ENCODE measurements at places on chromosomes 7 and 10. TPM values are rescaled to one million over a fixed set of nuclear protein-coding genes. Genes with fewer than 3 reads are reported as not detected.

- no peak overlapping the region for H3K4me3 ChIP-seq
- no peaks in the 10 kb centered on the region for H3K27me3 ChIP-seq
- H3K4me1 ChIP-seq: no peaks in the 10 kb centered on the region
- no peaks in the 10 kb centered on the region for H3K36me3 ChIP-seq
Observed at GRCh38 chr10:110192552-110192951, 14.9 kb upstream of the MXI1 start.

- no peak overlapping the region for H3K4me3 ChIP-seq
- no peak for DNase-seq
- H3K27ac ChIP-seq: no peak overlapping the region
Observed at GRCh38 chr7:107405559-107405958, 64.3 kb upstream of the GPR22 start.

DNA sequence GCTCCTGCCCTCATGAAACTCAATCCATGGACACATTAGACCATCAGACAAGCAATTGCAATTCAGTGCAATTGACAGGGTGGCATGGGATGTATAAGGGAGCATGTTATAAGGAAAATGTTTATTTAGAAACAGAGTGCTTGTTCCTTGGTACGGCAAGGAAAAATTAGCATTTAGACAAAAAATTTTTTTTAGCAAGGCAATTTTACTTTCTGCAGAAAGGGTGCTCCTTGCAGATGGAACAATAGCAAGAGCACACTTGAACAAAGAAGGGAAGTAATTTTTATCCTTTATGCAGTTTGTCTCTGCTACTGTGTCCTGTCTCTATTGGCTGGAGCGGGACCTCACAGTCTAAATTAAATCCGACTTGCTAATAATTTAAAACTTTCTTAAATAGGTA, 6.2 kb upstream of the BAG3 start:
- H3K4me3 ChIP-seq: no peak overlapping the region
- peaks cover 7% of the 10 kb centered on the region for H3K4me1 ChIP-seq
- H3K27ac ChIP-seq: no peak overlapping the region
- H3K36me3 ChIP-seq: no peaks in the 10 kb centered on the region

GRCh38 chr10:61064356-61064755, 120.4 kb upstream of the RHOBTB1 start:
- no peak overlapping the region for H3K27ac ChIP-seq
- no peak overlapping the region for H3K4me3 ChIP-seq
- no peaks in the 10 kb centered on the region for H3K36me3 ChIP-seq
- H3K4me1 ChIP-seq: peaks cover 29% of the 10 kb centered on the region

The PALD1 gene
- total RNA-seq: 6.9 TPM

DNA sequence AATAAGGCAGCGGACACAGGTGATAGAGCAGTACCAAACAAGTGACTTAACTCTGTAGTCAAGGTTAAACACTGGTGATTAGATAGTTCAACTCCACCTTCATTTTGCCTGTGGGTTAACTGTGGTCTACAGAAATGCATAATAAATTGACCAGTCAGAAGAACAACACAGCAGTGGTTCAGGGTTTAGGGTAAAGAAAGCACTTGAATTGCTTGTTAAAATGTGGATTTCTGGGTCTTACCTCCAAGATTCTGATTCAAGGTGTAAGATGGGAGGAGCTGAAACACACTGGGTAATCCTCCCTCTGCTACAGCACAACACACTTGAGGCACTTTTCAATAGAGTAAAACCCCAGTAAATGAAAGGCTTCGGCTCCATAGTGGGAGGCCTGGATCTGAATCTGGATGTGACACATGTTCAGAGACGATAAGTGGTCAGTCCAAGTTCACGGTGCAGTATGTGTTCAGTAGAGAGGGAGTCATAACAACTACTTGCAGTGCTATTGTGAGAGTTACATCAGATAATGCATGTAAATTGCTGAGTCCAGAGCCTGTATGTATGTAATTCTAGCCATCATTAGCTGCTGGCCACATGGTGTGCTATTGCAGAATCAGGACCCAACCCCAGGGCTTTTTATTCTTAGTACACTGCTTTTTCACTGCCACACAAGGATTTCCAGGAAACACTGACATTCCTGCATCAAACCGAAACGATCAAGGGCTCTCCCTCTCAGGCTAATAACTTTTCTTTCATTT, 141.7 kb downstream of the SORCS1 start:
- no peak for DNase-seq
- no peak overlapping the region for H3K4me3 ChIP-seq
- H3K36me3 ChIP-seq: no peaks in the 10 kb centered on the region
- no peak overlapping the region for H3K27ac ChIP-seq
- H3K4me1 ChIP-seq: no peaks in the 10 kb centered on the region
- H3K27me3 ChIP-seq: no peaks in the 10 kb centered on the region

DNA sequence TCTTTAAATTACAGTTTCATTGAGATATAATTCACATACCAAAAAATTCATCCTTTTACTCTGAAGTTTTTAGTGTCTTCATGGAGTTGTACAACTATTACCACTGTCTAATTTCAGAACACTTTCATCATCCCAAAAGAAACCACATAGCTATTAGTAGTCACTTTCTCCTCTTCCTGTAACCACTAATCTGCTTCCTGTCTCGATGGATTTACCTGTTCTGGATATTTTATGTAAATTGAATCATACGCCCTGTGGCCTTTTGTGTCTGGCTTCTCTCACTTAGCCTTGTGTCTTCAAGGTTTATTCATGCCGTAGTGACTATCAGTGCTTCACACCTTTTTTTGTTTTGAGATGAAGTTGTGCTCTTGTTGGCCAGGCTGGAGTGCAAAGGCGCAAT, 135.5 kb downstream of the DOCK1 start:
- H3K4me3 ChIP-seq: no peak overlapping the region
- no peaks in the 10 kb centered on the region for H3K27me3 ChIP-seq
- no peaks in the 10 kb centered on the region for H3K36me3 ChIP-seq
- H3K4me1 ChIP-seq: no peaks in the 10 kb centered on the region
- H3K27ac ChIP-seq: no peak overlapping the region

GRCh38 chr7:140310337-140311002, 87.9 kb downstream of the SLC37A3 start:
- no peaks in the 10 kb centered on the region for H3K27me3 ChIP-seq
- no peak for DNase-seq
- no peaks in the 10 kb centered on the region for H3K36me3 ChIP-seq
- H3K4me1 ChIP-seq: peaks cover 14% of the 10 kb centered on the region

GRCh38 chr7:157574120-157574825, 237.5 kb downstream of the DNAJB6 start:
- H3K4me1 ChIP-seq: peaks cover 8% of the 10 kb centered on the region
- no peak overlapping the region for H3K27ac ChIP-seq
- no peaks in the 10 kb centered on the region for H3K36me3 ChIP-seq
- H3K27me3 ChIP-seq: no peaks in the 10 kb centered on the region

DNA sequence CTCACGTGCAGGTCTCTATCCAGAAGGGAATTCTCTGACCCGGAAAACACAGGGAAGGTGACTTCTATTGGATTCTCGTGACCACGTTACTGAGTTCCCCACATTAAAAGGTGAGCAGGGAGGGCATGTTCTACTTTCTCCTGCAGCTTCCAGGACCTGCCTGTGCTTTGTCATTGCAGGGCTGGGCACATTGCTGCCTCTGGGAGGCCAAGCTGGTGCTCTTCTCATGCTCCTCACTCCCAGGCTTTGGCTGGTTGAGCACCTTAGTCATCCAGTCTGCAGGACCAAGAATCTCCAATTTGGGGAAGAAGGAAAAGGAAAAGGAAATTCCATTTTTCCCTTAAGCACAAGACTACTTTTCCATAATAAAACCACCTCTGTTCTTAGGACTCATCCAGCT, 86.5 kb upstream of the TMEM72 start:
- H3K4me3 ChIP-seq: no peak overlapping the region
- no peaks in the 10 kb centered on the region for H3K27me3 ChIP-seq
- H3K27ac ChIP-seq: no peak overlapping the region
- H3K36me3 ChIP-seq: no peaks in the 10 kb centered on the region
- H3K4me1 ChIP-seq: peaks cover 6% of the 10 kb centered on the region
- DNase-seq: no peak

The ZNF488 gene
- not detected for total RNA-seq
